Fibroblast of pulmonary artery (primary cell): ENCODE measurements at places on chromosomes 6 and 20.
A peak's percentile ranks its signal among the peaks of the same experiment; 100 is the strongest.

- DNase-seq: no peak
These were observed 12.6 kb upstream of the EIF2S2 start for GRCh38 chr20:34124469-34125249.

- DNase-seq: peak; percentile 94
These were observed at the start of gene RPS10 for GRCh38 chr6:34425498-34426410. RPS10 (minus strand) TSS chr6:34426069; CDS start chr6:34425221, 848 bp downstream.

- no peak for DNase-seq
These were observed 21.7 kb downstream of the TRAF3IP2 start for GRCh38 chr6:111583986-111584385.

- DNase-seq: no peak
These were observed 30.1 kb upstream of the NTSR1 start for GRCh38 chr20:62678553-62678952.

DNA sequence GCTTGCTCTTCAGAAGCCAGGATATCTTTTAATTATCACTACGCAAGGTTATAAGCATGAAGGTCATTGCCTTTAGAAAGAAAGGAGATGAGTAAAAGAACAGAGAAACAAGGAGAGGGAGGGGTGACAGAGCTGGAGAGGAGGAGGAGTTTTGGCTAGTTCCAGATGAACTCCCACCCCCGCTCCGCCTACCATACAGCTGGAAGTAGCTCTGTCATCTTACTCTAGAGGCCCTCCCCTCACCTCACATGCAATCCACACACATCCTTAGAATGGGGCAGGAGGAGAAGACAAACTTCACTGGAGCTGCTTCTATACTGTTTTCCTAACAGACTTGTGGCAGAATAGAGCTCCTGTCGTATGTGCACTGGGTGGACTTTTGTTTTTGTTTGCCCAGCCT lies 144.7 kb downstream of the SCML4 start:
- peak; percentile 75 for DNase-seq

DNA sequence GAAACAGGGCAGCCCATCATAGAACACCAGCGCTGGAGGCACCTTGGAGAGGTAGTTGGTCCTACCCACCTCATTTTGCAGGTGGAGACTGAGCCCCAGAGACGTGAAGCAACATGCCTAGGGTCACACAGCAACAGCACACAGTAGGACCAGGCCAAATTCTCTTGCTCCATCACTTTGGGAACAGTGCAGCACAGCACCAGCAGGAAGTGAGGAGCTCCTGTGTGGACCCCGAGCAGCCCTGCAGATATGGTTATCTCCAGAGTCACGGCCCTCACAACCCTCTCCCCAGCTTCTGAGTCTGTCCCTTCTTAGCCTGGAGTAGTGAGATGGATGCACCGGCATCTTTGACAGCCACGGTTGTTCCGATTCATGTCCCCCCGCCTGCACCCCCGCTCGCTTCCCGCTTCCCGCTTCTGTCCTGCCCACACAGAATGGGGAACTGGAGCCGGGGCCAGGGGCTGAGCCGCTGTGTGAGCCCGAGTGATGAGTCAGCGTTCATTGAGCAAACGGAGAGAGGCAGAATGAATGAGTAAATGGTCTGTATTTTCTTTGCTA lies 72.6 kb upstream of the DUSP22 start:
- DNase-seq: peak; percentile 47
